Peyer's patch (tissue), 4 donors: ENCODE measurements at places on chromosomes 12 and 14. TPM values are rescaled to one million over a fixed set of nuclear protein-coding genes. Genes with fewer than 3 reads are reported as not detected.

TAS2R19 gene
- total RNA-seq = 14.9 TPM

GRCh38 chr12:103821773-103822172 is 19.3 kb downstream of the NT5DC3 start:
- no peak for DNase-seq

- no peak for DNase-seq
Measured at GRCh38 chr12:129145381-129145780, 292.1 kb downstream of the GLT1D1 start.

DNA sequence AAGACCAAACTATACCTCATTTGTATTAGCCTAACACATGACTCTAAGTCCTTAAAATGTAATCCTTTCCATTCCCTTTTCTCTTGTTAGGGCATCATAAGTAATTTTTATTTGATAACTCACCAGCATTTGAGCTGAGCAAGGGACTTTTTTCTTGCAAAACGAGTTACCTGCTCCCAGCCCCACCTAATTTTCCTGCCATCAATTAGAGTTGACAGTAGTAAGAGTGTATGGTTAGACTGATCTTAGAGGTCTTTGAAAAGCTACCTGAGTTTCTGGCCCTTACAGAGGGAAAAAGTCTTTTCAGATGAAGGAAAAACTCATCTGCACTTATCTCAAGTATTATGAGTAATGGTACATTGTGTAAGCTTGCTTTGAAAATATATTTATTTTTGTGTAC is 33.7 kb upstream of the AMN start:
- no peak for DNase-seq

- no peak for DNase-seq
Measured at GRCh38 chr12:11240348-11240930, 29.1 kb downstream of the PRB3 start.
